ENCODE measurements at places on chromosomes 12 and 14. TPM values are rescaled to one million over a fixed set of nuclear protein-coding genes. Genes with fewer than 3 reads are reported as not detected.

TAS2R9 gene
- polyA plus RNA-seq = not detected

PTGER2 gene
- 0.41 TPM for polyA plus RNA-seq

PPP1CC gene
- polyA plus RNA-seq = 63.2 TPM

HCAR3 gene
- polyA plus RNA-seq = 10.2 TPM

KRT7 gene
- polyA plus RNA-seq = 153 TPM

PLCZ1 gene
- polyA plus RNA-seq = not detected

MYF6 gene
- not detected for polyA plus RNA-seq
